Stimulated activated CD4-positive, alpha-beta T cell treated with anti-CD3 and anti-CD28 coated beads, TNF-alpha, amount 100 ng/mL, for 24 hours (primary cell): ENCODE measurements at places on chromosomes 12 and 14.
A peak's percentile ranks its signal among the peaks of the same experiment; 100 is the strongest.

DNA sequence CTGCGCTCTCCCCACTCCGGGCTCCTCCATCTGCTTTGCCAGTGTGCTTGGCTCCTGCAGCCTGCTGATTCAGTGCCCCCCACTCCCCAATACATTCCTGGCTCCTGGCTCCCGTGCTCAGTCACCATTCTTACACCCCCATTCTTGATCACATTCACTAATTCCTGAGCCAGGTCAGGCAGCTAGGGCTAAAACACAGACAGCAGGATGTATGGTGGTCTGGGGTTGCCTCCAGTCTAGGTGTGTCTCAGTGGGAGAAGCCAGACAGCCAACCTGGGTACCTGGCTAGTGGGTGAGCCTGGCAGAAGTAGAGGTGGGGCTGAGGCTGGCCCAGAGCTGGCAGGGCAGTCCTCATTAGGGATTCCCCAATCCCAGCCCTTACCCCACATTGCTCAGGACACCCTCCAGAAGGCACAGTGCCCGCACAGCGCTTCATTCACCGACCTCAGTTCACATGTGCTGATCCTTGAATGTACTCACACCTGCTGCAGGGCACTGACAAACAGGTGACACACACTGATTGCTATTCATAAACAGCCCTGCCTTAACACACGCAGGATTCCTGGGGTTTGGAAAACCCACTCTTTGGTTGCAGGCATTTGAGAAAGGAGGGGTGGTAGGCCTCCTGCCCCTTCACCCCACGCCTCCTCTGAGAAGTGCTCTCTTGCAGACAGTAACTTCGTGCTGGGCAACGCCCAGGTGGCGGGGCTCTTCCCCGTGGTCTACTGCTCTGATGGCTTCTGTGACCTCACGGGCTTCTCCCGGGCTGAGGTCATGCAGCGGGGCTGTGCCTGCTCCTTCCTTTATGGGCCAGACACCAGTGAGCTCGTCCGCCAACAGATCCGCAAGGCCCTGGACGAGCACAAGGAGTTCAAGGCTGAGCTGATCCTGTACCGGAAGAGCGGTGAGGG lies 1.7 kb downstream of the KCNH3 start:
- DNase-seq = no peak

DNA sequence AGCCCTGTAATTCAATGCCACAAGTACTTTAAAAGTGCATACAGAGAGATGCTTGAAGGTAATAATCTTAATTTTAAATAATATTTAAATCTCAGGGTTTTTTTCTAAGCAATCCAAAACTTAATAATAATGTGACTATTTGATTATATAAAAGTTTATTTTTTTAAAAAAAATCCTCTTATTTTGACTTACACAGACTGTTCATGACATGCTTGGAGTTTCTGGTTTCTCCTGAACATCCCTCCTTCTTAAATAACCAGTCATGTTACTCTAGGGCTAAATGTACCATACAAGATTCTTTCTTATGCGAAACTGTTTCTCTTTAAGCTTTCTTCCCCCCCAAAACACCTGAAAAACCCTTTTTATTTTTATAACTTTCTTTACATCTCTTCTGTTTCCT lies 58.2 kb upstream of the SLC2A13 start:
- no peak for DNase-seq

- DNase-seq = no peak
Measured at GRCh38 chr12:104472748-104473147, 16.0 kb downstream of the CHST11 start.

GRCh38 chr12:122964439-122965257 lies 1.6 kb downstream of the ABCB9 start:
- no peak for DNase-seq

DNA sequence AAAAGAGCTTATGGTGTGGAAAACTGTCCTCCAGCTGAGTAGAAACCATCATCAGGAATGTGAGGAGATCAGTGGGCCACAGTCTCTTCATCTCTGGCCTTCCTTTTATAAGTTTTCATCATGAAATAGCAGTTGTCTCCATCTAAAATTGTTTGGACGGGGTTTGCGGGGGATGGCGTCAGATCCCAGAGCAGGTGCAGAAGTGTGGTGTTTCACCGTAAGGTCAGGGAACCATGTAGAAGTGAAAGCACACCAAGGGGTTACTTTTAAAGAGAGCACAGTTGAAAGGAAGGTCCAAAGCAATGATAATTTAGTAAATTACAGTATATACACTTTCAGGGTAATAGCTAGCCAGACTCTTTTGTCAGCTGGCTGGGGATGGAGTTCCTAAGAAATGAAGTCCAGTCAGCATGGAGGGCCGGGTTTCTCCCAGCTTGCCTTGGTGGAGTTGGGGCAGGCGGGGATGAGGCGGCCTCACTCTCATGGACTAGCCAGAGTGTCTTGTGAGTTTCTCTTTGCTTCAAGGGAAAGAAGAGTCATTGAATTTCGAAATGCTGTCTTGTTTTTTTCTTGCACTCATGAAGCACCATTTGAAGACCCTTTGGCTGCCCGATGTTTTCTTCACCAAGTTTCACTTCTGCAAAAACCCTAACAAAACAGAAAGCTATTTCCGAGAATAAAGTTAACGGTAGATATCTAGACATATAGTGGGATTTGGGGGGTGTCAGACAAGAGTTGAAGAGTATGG lies 100.6 kb downstream of the ETV6 start:
- no peak for DNase-seq

GRCh38 chr12:125187148-125187745 lies 122.0 kb downstream of the AACS start:
- DNase-seq = no peak

DNA sequence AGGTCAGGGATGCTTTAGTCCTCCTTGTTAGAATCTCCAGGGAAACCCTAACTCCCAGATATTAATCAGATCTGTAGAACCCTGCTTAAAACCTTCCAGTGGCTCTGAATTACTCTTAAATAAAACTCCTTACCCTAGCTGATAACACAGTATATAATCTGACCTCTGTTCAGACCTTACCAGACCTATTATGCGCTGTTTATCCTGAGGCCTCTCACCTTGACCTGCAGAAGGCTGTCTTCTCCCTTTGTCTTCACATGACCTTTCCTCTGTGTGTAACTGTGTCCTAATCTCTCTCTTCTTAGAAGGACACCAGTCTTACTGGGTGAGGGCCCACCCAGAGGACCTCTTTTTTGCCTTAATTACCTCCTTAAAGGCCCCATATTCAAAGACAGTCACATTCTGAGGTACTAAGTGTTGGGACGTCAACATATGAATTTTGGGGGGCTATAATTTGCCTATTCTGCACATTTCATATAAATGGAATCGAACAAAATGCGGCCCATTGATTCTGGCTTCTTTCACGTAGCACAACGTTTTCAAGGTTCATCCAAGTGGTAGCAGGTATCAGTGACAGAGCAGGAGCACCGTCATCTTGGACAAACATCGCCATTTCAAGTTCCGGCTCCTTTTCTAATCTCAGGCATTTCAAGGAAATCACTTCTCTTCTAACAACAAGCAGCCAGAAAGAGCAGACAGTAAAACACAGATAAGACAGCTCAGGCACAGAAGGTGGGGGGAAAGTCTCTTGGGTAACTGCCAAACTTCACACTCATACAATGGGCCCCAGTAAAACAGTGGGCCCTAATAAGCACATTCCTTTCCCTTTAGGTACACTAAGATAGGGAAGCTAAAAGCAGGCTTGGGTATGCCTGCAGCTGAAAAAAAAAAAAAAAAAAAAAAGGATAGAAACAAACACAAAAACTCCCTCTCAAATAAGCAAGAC lies 200.2 kb upstream of the NUDT4 start:
- no peak for DNase-seq

GRCh38 chr14:73293782-73294781 lies 56.8 kb downstream of the PAPLN start:
- no peak for DNase-seq

GRCh38 chr14:75049136-75049535 lies 2.1 kb downstream of the MLH3 start:
- no peak for DNase-seq

DNA sequence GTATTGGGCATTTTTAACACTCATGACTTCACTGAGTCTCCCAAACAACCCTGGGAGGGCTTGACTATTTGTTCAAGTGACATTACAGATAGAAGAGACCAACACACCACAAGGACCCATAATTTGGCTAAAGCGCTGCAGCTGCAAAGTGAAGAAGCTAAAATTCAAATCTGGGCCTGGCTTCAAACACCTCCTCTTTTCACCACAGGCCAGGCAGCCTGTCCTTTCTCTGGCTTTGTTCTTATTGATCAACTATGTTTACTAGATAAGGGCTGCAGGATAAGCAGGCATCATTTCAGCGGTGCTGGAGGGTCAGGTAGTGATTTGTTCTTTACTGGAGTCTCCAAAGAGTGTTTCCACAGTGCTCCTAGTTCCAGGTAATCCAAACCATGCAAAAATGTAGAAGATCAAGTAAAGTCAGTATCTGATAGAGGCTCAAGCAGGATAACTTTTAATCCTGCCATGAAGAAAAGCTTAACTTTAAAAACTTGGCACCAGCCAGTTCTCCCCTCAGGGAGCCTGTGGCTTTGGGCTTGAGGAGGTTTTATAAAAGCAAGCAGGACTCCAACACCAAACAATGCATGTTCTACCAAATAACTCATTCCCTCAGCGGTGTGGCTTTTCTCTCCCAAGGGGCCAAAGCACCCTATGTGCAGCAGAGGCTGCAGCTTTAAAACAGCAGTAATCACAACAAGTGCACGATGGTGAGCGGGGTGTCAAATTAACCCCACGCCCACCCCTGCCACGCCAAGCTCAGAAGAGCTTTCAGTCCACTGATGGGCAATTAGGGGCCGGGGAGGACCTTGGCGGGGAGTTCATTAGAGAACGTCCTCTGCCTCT lies 16.8 kb downstream of the CLMN start:
- no peak for DNase-seq

DNA sequence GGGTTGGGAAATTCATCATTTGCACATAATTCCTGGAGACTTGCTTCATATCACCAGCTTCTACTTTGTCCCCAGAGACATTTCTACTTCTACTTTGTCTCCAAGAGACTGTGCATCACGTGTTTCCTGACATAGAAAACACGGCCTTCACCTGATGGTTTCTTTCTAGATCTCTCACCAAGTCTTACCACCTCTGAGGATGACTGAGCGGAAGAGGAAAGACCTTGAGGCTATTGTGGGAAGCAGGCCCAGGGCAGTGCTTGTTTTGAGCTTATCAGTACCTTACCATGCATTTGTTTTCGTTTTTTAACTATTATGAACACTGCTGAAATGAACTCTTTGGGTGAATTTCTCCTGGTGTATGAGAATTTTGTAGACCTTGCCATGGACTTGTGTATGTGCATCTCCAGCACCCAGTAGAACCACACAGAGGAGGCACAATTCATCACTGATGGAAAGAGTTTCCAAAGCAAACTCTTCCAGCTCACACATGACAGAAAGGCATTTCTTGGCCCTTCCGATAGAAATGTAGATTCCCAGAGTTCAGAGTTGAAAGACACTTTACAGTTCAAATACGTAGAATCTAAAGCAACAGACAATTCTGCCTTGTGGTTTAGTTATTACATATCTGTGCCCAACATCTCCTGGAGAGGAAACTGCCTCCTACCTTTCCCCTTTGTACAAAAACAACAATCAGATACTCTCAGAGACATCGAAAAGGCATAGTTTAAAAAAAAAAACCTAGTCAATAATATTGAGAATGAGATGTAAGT lies 434.7 kb downstream of the FUT8 start:
- DNase-seq = peak; percentile 25

- DNase-seq = no peak
Measured at GRCh38 chr12:3732901-3733300, 20.0 kb downstream of the CRACR2A start.

- DNase-seq = no peak
Measured at GRCh38 chr12:105428793-105429395, 98.4 kb downstream of the C12orf75 start.
